ENCODE measurements at places on chromosomes 7 and 10.
A peak's percentile ranks its signal among the peaks of the same experiment; 100 is the strongest.

- no peak for DNase-seq
These were observed 15.9 kb downstream of the NOS3 start for GRCh38 chr7:151006590-151007300.

DNA sequence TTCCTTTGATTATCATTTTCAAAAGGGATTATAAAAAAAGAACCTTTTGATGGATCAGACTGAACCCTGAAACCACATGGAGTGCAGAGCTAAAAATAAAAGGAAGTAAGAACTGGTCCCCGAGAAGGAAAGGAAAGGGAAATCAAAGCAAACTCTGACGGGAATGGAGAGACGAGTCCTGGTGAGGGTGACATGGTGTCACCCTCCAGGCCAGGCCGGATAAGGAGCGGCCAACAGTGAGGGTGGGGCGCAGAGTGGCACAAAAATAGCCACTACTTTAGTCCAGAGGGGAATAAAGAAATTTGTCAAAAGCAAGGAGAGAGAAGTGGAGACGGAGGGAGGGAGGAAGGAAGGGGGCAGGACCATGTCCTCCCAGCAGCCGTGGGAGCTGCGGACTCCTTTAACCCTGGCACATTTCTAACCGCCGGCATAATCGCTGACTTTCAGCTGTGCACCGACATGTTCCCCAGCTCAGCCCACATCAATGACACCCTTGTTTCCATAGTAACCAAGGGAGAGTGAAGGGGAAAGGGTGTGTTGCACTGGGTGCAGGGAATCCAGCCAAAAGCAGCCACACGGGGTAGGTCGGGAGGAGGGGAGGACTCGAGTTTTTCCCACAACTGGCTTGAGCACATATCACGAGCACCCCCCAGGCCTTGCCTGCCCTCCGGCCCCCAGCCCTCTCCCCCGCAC, 29.7 kb downstream of the TRIM8 start:
- DNase-seq = peak; percentile 90

DNA sequence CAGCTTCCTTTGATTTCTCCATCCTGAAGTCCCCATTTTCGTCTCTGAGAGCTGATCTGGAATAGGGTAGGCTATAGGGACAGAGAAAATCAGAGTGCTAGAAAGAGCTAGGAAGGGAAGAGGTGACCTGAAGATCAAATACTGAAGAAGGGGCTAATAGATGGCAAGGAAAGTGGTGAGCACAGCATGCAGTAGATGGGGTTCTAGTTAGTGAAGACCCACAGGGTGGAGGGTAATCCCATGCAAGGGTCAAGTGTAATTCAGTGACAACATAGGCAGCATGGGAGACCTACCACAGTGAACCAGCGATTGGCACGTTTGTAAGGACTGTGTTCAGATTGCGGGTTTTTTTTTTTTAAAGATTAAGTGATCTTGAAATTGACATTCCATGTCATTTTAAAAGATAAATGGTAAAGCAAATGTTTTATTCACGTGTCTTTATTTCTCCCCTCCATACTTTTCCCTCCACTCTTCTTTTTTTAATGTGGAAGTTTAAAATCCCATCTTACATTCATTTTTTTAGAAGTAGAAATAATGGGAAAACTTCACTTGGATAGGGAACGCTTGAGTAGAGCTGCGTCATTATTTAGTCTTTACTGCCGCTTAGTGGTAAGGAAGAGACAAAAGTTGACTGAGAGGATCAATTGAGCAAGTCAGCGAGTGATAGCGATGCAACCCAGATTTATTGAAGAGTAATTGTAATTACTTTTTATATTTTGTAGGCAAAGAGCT, 21.0 kb upstream of the ABI1 start:
- DNase-seq = peak; percentile 67

DNA sequence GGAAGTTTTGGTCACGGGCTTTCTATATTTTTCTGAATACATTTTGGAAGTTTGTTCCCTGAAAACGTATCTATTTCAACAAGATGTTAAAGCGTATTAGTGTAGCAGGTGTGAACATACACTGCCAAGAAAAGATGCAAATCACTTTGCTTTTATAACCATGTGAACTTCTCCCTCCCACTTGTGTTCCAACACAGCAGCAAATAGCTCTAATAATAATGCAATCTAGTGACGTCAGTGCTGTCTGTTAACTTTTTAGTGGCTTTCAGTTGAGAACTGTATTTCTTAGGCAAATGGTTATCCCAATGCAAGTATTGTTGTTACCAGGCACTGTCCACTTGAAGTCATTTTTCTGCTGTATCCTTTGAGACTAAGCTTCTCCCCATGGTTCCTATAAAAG, 188.4 kb upstream of the IGFBP3 start:
- DNase-seq = no peak

DNA sequence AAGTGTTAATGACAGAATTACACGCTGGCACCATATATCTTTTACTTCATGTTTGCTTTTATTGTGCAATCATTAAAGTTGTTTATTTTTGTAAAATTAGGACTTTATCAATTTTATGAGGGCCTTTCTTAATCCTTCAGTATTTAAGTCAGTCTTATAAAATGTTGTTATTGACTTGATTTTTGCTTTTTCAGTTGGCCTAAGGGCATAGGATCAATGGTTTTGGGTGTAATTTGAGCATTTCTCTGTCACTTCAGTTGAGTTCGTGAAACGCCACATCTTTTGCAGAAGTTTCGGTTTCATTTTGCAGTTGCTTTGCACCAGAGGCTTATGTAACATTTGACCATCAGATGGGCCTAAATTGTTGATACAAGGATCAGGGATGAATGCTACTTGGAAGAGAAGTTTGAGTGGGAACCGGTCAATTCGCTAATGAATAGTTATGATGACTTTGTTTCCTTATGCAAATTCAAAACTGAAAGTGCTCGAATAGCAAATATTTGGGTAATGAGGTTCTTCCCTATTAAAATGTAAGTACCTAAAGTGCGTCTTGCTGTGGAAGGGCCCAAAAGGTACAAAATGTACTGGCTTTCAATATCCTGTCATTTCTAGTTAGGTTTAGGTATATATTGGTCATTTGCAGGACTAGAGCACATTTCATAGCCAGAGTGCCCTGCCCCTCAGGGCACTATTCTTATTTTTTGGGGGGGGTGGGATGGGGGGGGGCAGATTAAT, 340.9 kb downstream of the LRMDA start:
- DNase-seq = peak; percentile 27

DNA sequence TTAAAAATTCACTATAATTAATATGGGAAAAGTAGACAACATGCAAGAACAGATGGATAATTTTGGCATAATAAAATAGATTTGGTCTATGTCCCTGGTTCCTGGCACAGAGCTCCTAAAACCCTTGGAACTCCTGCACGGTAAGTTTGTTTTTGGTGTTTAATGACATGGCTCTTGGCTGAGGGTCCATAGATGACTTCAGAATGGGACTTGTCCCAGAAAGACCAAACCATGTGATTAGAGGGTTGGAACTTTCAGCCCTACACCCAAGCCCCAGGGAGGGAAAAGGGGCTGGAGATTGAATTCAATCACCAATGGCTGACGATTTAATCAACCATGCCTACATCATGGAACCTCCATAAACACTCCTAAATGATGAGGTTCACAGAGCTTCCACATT, 12.6 kb upstream of the GSDME start:
- DNase-seq = no peak

DNA sequence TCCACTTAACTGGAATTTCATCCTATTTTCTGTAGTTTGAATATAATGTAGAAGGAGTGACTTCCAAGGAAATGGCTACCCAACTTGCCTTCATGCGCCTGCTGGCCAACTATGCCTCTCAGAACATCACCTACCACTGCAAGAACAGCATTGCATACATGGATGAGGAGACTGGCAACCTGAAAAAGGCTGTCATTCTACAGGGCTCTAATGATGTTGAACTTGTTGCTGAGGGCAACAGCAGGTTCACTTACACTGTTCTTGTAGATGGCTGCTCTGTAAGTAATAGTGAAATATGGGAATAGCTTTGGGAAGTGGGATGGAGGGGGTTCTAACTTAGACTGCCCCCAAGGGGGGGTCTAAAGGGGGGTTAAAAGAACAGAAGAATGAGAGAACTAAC, 34.5 kb downstream of the COL1A2 start:
- DNase-seq = no peak

GRCh38 chr10:114492351-114493037, 88.2 kb upstream of the AFAP1L2 start:
- DNase-seq = no peak

GRCh38 chr7:42934291-42934690, 2.1 kb downstream of the MRPL32 start:
- no peak for DNase-seq

- DNase-seq = no peak
These were observed 1.5 kb upstream of the SFMBT2 start for GRCh38 chr10:7412237-7412927.

- no peak for DNase-seq
These were observed 155.5 kb downstream of the SPAG6 start for GRCh38 chr10:22500656-22501340.

DNA sequence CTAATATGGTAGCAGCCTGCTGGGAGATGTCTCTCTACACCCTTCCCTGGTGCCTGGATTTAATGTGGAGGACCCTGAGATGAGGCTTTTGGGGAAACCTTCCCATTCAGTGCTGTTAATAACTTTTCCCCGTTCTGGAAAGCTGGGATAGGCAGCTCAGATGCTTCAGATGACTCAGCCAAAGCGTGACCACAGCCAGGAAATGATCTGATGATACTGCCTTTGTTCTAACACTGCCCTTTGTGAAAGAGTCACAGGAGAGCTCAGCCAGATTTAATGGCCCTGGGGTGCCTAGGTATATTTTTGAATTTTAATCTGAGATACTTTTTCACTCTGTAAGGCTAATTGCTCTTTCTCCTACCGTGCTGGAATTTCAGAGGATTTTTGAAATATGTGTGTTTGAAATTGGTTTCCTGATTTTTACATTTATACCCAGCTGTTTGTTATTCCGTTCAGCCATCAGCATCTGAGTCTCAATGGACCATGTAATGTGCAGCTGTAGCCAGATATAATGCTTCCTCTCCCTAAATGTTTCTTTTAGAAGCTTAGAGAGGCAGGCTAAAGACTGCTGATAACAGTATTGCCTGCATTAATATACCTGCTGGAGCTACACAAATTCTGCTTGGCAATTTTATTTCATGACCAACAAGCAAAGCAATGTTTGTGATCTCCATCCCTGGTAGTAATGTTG, 17.8 kb downstream of the CELF2 start:
- no peak for DNase-seq

- peak; percentile 25 for DNase-seq
These were observed 85.5 kb downstream of the WIPF3 start for GRCh38 chr7:29891766-29892165.

DNA sequence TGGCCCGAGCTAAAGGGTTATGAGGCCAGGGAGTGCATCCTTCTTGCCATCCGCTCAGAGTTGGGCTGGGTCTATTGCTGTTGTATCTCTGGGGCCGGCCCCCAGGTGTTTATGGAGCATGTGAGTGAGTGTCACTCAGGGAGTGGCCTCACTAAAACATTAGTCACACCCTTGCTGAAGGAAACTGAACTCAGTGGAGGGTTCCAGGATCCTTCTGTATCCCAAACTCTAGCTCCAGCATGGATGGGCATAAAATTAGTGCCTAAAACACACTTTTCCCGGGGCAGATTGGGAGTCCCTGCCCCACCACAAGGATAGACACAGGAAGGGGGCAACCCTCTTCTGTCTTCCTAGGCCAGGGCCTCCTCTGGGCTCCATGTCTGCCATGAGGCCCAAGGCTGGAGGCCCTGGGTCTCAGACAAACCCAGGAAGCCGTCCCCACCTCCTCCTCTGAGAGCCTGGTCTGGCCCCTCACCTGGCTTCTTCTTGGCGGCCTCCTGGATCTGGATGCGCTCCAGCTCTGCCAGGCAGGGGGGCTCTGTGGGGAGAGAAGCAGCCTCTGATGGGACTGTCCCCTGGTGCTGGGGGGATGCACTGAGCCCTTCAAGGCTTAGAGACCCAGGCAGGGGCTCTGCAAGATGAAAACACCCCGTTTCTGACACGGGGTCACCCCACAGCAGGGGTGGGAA, 24.5 kb downstream of the SPOCK2 start:
- no peak for DNase-seq

GRCh38 chr10:6716516-6716915, 136.4 kb upstream of the PRKCQ start:
- DNase-seq = no peak

DNA sequence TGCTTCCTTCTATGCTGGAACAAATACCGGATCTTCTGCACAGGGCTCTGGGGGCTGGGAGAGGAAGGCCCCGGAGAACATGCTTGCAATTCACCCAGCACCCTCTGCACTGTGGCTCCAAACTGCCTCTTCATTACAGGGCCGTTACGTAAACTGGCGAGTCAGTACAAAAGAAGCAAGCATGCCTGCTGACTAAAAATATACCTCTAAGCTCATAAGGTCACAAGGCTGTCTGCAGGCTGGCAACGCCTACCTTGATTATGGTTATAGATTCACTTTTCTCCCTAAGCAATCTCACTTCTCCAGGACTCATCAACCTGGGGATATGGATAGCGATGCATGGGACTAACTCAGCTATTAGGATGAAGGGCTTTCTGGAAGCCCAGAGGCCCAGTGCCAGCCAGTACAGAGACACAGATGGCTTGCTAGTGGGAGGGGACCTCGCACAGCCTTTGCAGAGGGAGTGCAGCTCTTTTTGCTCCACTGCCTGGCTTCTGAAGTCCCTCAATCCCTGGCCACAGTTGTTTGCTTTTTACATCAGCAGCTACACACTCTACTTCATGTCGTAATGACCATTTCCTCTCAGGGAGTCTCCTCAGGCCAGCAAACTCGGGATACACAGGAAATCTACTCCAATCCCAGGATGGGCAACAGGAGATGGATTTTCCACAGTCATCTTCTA, 96.1 kb downstream of the SH3PXD2A start:
- no peak for DNase-seq

GRCh38 chr7:81632418-81632817, 137.4 kb downstream of the HGF start:
- no peak for DNase-seq

DNA sequence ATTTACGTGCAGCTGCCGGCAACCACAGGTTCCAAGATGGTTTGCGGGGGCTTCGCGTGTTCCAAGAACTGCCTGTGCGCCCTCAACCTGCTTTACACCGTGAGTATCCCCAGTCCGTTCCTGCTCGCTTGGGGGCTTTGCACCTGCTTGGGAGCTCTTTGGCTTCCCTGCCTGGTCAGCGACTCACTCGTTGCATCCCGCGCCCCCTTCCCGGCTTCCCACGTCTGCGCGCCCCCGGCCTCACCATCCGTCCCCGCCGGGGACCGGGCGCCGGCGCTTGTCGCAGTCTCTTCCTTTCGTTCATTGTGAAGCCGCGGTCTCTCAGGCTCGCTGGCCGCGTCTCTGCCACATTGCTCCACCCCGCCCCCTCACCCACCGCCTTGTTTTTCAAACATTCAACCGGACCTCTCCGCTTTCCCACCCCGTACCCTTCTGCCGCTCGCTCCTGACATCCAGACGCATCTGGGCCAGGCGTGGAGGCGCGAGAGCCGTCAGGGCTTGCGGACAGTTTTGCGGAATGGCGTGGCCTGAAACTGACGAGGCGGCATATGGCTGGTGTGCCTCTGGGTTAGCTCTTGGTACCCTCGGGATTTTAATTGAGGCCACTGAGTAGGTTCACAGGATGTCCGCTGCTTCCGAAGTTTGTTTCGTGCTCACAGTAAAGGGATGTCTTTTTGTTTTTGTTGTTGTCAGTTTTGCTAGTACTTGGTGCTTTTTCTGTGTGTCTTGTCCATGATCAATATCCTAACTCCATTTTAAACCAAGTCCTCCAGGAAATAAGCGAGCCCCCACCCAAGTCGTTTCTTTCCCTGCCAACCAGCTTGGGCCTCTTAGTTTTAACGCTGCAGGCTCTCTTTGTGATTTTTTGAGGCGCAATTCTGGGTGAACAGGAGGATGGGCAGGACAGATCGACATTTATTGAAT, 639 bp downstream of the TSPAN13 start:
- DNase-seq = peak; percentile 32

GRCh38 chr10:76252733-76253132, 821.3 kb downstream of the LRMDA start:
- no peak for DNase-seq

Data from hematopoietic multipotent progenitor cell treated with erythropoietin and hydrocortisone succinate and interleukin-3 and kit ligand, for 15 days (in vitro differentiated cells).